ENCODE measurements at places on chromosomes 1 and 21. TPM values are rescaled to one million over a fixed set of nuclear protein-coding genes. Genes with fewer than 3 reads are reported as not detected.
A peak's percentile ranks its signal among the peaks of the same experiment; 100 is the strongest.

The IFT25 gene
- total RNA-seq: 21.6 TPM

The MNDA gene
- total RNA-seq: not detected

The LCE2A gene
- not detected for total RNA-seq

The GFI1 gene
- total RNA-seq: 0.12 TPM

The TRAPPC10 gene
- total RNA-seq: 12.6 TPM

DNA sequence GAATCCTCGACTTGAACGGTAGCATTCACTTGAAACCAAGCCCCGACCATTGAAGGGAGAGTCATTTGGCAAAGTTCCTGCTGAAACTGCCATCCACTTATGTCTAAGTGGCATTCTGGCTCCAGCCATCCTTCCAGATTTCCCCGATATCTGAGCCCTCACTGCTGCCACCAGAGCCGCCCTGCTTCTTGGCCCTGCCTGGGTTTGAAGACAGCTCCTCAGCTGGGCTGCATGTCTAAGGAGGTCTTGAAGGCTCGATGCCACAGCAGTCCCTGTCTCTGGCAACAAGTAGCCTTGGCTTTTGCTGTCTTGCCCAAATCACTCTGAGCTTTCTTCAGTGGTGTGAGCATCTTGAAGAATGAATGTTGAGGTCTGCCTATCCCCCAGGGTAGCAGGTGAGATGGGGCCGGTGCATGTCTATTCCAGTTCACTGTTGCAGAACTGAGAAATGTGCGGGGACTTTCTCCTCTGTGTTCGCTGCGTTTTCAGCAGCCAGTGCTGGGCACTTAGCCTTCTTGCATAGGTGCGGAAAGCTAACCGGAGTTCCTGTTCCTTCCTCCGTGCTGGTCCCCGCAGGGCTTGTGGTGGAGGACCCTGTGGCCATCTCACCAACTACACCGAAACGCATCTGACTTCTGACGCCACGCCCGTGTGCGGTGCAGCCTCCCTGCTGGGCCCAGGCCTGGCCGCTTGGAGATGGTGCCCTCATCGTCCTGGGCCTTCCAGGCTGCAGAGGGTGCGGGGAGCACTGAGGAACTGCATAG, 29.2 kb downstream of the MAN1C1 start:
- no peak overlapping the region for H3K4me3 ChIP-seq
- DNase-seq: no peak
- no peaks in the 10 kb centered on the region for H3K36me3 ChIP-seq
- peaks cover 18% of the 10 kb centered on the region for H3K4me1 ChIP-seq

DNA sequence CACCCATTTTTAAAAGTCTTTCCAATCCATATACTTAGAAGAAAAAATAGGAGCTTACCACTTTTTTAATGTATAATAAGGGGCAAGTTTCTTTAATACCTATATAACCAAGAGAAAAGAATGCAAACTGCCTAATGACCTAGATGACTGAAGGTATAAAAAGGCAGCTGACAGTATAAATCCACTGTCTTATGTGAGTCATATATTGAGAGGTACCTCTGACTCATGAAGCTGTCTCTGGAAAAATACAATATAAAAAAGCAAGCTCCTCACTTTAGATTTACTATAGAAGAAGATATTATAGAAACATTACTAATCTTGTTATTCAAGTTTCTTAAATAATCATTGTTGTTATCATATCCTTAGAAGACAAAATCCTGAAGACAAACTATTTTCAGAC, 144.2 kb downstream of the VAV3 start:
- no peaks in the 10 kb centered on the region for H3K4me1 ChIP-seq
- H3K27me3 ChIP-seq: no peaks in the 10 kb centered on the region
- no peak overlapping the region for H3K4me3 ChIP-seq
- H3K36me3 ChIP-seq: no peaks in the 10 kb centered on the region

DNA sequence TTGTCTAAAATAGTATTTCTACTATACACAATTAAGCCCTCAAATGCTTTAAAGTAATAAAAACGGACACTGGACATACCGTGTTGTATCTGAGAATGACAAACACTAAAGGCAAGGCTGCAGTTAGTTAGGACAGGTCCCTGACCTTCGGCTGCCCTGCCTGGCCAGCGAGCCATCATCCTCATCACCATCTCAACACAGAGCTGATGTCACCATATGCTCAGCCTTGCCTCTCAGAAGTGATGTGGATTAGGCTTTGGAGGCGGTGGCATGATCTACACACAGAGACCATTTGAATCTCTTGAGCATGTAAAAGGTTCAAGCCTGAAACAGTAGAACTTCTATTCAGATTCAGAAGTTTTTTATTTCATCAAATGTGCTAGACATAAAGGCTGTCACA, 244.7 kb downstream of the SDCCAG8 start:
- DNase-seq: no peak
- H3K36me3 ChIP-seq: no peaks in the 10 kb centered on the region
- no peak overlapping the region for H3K4me3 ChIP-seq
- H3K27me3 ChIP-seq: no peaks in the 10 kb centered on the region
- no peaks in the 10 kb centered on the region for H3K4me1 ChIP-seq

DNA sequence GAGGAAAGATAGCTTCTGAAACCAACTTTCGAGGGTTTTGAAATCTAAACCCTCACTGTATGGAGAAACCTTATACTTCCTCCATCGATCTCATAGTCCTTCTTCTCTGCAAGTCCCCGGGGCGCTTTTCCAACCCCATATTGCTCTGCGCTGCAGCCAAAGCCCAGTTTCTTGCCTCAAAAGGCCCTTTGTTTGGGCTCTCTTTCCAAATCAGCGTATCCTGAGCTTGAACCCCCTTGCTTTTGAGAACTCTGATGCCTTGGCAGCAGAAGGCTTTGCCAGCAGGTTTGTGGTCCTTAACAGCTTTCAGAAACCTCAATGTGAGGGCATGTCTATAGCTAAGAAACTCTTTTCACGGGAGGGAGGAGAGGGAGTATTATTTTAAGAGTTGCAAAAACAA, 21.6 kb downstream of the PLPP3 start:
- no peak for DNase-seq
- no peak overlapping the region for H3K27ac ChIP-seq
- no peaks in the 10 kb centered on the region for H3K27me3 ChIP-seq
- H3K36me3 ChIP-seq: no peaks in the 10 kb centered on the region
- H3K4me3 ChIP-seq: no peak overlapping the region

DNA sequence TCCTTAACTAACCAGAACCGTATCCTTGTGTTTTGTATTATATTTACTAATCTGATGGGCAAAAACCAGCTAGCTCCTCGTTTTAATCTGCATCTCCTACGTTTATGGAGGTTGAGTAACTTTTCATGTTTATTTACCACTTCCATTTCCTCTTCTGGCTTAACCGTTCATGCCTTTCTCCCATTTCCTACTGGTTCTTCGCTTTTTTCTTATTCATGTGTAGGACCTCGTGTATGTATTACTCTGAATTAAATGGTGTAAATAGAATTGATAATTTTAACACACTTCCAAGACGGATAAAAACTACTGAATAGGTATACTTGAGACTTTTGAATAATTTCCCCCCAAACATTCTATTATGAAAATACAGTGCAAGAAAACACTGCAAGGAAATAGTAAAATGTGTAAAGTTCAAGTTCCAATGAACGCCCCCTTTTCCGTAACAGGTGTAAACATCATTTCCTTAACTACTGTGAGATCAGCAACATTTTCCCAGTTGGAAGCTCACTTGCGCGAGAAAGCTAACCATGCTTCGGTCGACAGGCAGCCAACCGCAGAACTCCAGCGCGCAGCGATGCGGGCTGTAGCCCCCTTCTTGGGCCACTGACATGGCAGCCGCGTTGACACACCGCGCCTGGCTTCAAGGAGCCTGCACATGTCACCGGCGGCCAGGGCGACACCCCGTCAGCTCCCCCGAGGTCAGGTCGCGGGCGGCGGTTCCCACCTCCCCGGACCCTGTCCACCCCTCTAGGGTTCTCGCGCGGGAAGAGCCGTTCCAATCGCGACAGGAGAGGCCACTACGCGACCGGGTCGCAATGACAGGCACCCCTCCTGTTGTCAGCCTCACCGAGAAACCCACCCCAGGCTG, 816 bp downstream of the EDEM3 start:
- DNase-seq: peak; percentile 77
- peak overlapping the region; percentile 55 for H3K27ac ChIP-seq
- peak overlapping the region; percentile 75 for H3K4me3 ChIP-seq
- peaks cover 5% of the 10 kb centered on the region for H3K4me1 ChIP-seq
- peaks cover 6% of the 10 kb centered on the region for H3K27me3 ChIP-seq

- DNase-seq: no peak
- H3K27ac ChIP-seq: peak overlapping the region; percentile 78
- peaks cover 23% of the 10 kb centered on the region for H3K36me3 ChIP-seq
Measured at GRCh38 chr1:223788746-223789415, 56.9 kb downstream of the TP53BP2 start.

GRCh38 chr1:35894183-35894582, 11.2 kb downstream of the AGO1 start:
- no peak overlapping the region for H3K4me3 ChIP-seq
- H3K4me1 ChIP-seq: no peaks in the 10 kb centered on the region
- peaks cover 39% of the 10 kb centered on the region for H3K36me3 ChIP-seq
- no peaks in the 10 kb centered on the region for H3K27me3 ChIP-seq
- peak overlapping the region; percentile 18 for H3K27ac ChIP-seq

- no peaks in the 10 kb centered on the region for H3K36me3 ChIP-seq
- DNase-seq: no peak
- H3K27ac ChIP-seq: no peak overlapping the region
- H3K27me3 ChIP-seq: no peaks in the 10 kb centered on the region
Measured at GRCh38 chr1:186715887-186716809, 35.9 kb upstream of the PTGS2 start.

DNA sequence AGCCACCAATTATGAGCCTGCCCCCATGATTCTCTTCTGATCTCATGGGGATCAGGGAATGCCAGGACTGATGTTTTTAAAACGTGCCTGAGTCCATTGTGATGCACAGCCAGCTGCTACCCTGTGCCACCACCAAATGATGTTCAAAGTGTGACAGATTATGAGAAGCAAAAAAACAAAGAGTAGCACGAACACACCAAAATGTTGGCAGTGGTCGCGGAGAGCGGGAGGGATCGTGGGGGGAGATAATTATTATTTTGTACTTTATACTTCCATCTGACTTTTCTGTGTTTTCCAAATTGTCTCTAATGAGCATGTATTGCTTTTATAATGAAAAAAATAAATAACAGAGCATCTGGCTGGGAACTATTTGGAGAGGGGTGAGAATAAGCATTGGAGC, 50.5 kb downstream of the EPHB2 start:
- H3K36me3 ChIP-seq: no peaks in the 10 kb centered on the region
- no peak for DNase-seq
- peaks cover 3% of the 10 kb centered on the region for H3K4me1 ChIP-seq
- H3K27me3 ChIP-seq: no peaks in the 10 kb centered on the region

DNA sequence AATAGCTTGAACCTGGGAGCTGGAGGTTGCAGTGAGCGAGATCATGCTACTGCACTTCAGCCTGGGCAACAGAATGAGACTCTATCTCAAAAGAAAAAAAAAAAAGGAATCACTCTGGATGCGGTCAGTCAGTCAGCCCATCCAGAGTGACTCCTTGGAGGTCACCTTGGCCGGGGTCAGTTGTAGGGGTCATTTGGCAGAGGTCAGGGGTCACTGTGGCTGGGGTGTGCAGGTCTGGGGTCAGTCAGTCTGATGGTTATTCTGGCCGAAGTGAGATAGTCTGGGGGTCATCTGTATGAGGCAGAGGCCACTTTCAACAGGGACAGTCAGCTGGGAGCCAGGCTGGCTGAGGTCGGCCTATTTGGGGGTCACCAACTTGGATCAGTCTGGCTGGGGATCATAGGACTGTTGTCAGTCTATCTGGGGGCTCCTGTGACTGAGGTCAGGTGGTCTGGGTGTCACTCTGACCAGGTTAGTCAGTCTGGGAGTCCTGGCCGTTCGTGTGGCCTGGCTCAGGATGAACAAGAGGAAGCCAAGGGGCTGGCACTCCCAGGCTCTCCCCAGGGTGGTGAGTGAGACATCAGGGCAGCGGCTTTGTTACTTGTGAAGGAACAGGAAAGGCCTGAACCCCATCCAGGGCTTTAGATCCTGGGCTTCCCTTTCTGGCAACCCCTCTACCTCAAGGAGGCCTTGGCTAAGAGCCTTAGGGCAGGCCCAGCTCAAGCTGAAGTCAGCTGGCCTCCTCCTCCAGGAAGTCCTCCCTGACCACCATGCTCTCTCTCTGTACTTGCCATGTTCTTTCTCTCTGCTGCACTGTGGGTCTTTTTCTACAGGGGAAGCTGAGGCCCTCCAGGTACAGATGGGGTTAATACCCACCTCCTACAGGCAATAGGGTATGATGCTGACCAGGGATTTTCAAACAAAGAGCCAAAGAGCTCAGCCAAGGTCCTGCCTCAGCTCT, 15.1 kb downstream of the PTPRU start:
- H3K27me3 ChIP-seq: no peaks in the 10 kb centered on the region
- no peaks in the 10 kb centered on the region for H3K36me3 ChIP-seq

GRCh38 chr21:44353191-44353970, at the start of gene TRPM2:
TRPM2 (plus strand) TSS chr21:44353621; CDS start chr21:44353701, 80 bp downstream.
- H3K36me3 ChIP-seq: no peaks in the 10 kb centered on the region
- H3K27ac ChIP-seq: no peak within 1 kb of the TSS
- no peaks in the 10 kb centered on the region for H3K4me1 ChIP-seq
- H3K4me3 ChIP-seq: no peak within 1 kb of the TSS

- H3K4me1 ChIP-seq: no peaks in the 10 kb centered on the region
- H3K27me3 ChIP-seq: peaks cover 28% of the 10 kb centered on the region
- H3K4me3 ChIP-seq: no peak overlapping the region
- DNase-seq: no peak
- no peaks in the 10 kb centered on the region for H3K36me3 ChIP-seq
Measured at GRCh38 chr1:165248969-165249571, 107.4 kb downstream of the LMX1A start.

GRCh38 chr1:40853113-40853884, 8.9 kb downstream of the CITED4 start:
- H3K27ac ChIP-seq: no peak overlapping the region
- H3K4me1 ChIP-seq: no peaks in the 10 kb centered on the region
- no peak for DNase-seq
- H3K36me3 ChIP-seq: no peaks in the 10 kb centered on the region

GRCh38 chr1:221813887-221814286, 72.0 kb upstream of the DUSP10 start:
- no peak overlapping the region for H3K4me3 ChIP-seq
- H3K4me1 ChIP-seq: no peaks in the 10 kb centered on the region
- no peaks in the 10 kb centered on the region for H3K36me3 ChIP-seq
- DNase-seq: no peak
- no peaks in the 10 kb centered on the region for H3K27me3 ChIP-seq

GRCh38 chr1:80059940-80060339, 1053.4 kb upstream of the ADGRL4 start:
- no peaks in the 10 kb centered on the region for H3K36me3 ChIP-seq
- no peaks in the 10 kb centered on the region for H3K4me1 ChIP-seq
- no peak overlapping the region for H3K27ac ChIP-seq
- H3K4me3 ChIP-seq: no peak overlapping the region

- H3K27ac ChIP-seq: no peak overlapping the region
- DNase-seq: peak; percentile 74
- no peak overlapping the region for H3K4me3 ChIP-seq
- peaks cover 49% of the 10 kb centered on the region for H3K27me3 ChIP-seq
- H3K36me3 ChIP-seq: no peaks in the 10 kb centered on the region
Measured at GRCh38 chr1:54996359-54996868, 2.3 kb upstream of the BSND start.

All from cardiac muscle cell (in vitro differentiated cells and primary cell).